ENCODE measurements at places on chromosomes 4 and X.
A peak's percentile ranks its signal among the peaks of the same experiment; 100 is the strongest.

- no peaks in the 10 kb centered on the region for H3K27me3 ChIP-seq
- H3K4me3 ChIP-seq, result no peak overlapping the region
- DNase-seq, result peak; percentile 76
- H3K4me1 ChIP-seq, result no peaks in the 10 kb centered on the region
- no peak overlapping the region for H3K27ac ChIP-seq
These were observed 66.3 kb upstream of the GAB1 start for GRCh38 chr4:143270256-143270838.

GRCh38 chr4:102089850-102090621, 255.2 kb downstream of the SLC39A8 start:
- no peaks in the 10 kb centered on the region for H3K27me3 ChIP-seq
- H3K4me3 ChIP-seq, result no peak overlapping the region
- no peak for DNase-seq
- no peaks in the 10 kb centered on the region for H3K4me1 ChIP-seq
- no peak overlapping the region for H3K27ac ChIP-seq

- H3K27me3 ChIP-seq, result no peaks in the 10 kb centered on the region
- no peaks in the 10 kb centered on the region for H3K36me3 ChIP-seq
- H3K4me3 ChIP-seq, result peak overlapping the region; percentile 51
- peaks cover 31% of the 10 kb centered on the region for H3K4me1 ChIP-seq
- DNase-seq, result peak; percentile 96
These were observed 316.3 kb downstream of the CAMK2D start for GRCh38 chr4:113445286-113445685.

- no peak for DNase-seq
- no peak overlapping the region for H3K27ac ChIP-seq
- H3K36me3 ChIP-seq, result no peaks in the 10 kb centered on the region
- no peaks in the 10 kb centered on the region for H3K27me3 ChIP-seq
- H3K4me1 ChIP-seq, result no peaks in the 10 kb centered on the region
These were observed 30.1 kb downstream of the CYBB start for GRCh38 chrX:37809970-37810369.

DNA sequence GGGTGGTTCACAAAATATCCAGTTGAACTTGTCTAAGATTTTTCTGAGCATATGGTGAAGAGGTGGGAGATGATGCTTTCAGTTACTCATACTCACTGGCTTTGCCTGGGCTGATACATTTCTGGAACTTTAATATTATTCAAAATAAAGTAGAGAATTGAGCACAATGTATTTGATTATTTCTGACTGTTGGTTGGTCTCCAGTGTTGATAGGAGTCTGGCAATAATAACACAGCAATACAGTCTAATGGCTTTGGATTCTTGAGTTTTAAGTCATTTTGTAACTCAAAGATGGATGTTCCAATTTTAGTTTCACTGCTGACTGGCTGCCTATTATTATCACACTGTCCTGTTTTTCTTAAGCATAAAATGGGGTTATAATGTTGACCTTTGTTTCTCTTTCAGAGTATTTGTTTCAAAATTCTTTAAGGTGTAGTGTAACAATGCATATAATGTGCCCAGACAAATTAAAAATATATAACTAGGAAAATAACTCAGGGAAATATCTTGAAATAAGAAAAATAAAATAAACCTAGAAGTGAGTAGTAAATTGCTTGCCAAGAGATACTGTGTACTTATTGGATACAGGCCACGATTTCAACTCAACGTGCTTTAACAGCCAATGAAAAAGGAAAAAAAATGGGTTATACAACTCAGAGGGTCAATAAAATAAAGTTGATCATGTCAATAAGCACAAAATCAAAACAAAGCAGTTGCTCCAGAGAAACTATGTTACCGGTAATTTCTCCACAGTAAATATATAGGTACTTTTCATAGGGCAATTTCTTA, 99.0 kb downstream of the ARSJ start:
- no peaks in the 10 kb centered on the region for H3K27me3 ChIP-seq
- DNase-seq, result peak; percentile 6
- H3K4me3 ChIP-seq, result no peak overlapping the region
- H3K27ac ChIP-seq, result no peak overlapping the region

- H3K36me3 ChIP-seq, result no peaks in the 10 kb centered on the region
- DNase-seq, result peak; percentile 73
- no peaks in the 10 kb centered on the region for H3K27me3 ChIP-seq
- no peak overlapping the region for H3K4me3 ChIP-seq
- no peak overlapping the region for H3K27ac ChIP-seq
- H3K4me1 ChIP-seq, result peaks cover 12% of the 10 kb centered on the region
These were observed 62.8 kb downstream of the SH3KBP1 start for GRCh38 chrX:19824603-19825002.

GRCh38 chr4:7066006-7066405, 1.9 kb downstream of the GRPEL1 start:
- DNase-seq, result no peak
- no peak overlapping the region for H3K27ac ChIP-seq

DNA sequence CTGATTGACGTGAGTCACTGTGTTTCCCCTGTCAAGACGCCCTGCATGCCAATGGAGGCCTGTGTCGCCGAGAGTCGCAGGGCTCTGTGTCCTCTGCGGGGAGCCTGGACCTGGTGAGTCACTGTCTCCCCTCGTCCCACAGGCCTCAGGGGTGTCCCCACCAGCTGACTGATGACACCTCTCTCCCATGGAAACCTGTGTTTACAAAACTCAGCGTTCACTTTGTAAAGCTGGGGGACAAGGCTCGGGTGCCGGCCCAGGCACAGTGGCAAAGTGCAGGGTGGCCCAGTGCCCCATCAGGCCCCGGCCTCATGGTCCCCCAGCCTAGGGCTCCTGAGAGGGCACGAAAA, 21.2 kb upstream of the HGFAC start:
- DNase-seq, result no peak
- no peaks in the 10 kb centered on the region for H3K36me3 ChIP-seq
- no peak overlapping the region for H3K4me3 ChIP-seq
- no peaks in the 10 kb centered on the region for H3K4me1 ChIP-seq
- H3K27ac ChIP-seq, result no peak overlapping the region

- peak; percentile 26 for DNase-seq
- no peaks in the 10 kb centered on the region for H3K27me3 ChIP-seq
- H3K27ac ChIP-seq, result no peak overlapping the region
- peaks cover 6% of the 10 kb centered on the region for H3K4me1 ChIP-seq
These were observed 165.3 kb upstream of the RPS6KA3 start for GRCh38 chrX:20432048-20432447.

DNA sequence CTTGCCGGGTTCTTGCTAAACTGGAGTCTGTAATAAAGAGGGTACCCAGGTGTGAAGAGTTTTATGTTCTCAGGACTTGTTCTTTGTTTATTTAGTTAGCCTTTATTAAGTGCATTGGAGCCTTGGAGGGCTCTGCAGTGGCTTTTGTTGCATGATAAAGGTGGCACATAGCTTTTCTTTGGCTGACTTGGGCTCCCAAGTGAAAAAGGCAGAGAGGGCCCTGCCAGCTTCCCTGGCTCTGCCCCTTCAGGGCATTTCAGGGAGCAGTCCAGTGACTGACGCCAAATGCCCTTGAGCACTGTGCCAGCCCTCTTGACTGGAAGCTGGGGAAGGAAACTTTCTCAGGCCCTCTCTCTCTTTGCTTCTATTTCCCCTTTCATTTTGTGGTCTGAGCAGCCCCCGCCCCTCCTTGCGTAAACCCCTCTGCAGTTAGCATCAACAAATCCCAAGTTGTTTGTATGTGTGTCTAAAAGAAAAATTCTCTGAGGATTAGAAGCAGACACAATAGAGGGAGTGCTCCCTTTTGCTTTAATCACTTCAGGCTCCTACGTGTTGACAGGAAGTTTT, 152.2 kb downstream of the NHS start:
- no peaks in the 10 kb centered on the region for H3K27me3 ChIP-seq
- DNase-seq, result no peak
- H3K27ac ChIP-seq, result no peak overlapping the region

GRCh38 chr4:41227902-41228301, 13.6 kb upstream of the APBB2 start:
- H3K27ac ChIP-seq, result no peak overlapping the region
- DNase-seq, result no peak
- H3K4me1 ChIP-seq, result no peaks in the 10 kb centered on the region

DNA sequence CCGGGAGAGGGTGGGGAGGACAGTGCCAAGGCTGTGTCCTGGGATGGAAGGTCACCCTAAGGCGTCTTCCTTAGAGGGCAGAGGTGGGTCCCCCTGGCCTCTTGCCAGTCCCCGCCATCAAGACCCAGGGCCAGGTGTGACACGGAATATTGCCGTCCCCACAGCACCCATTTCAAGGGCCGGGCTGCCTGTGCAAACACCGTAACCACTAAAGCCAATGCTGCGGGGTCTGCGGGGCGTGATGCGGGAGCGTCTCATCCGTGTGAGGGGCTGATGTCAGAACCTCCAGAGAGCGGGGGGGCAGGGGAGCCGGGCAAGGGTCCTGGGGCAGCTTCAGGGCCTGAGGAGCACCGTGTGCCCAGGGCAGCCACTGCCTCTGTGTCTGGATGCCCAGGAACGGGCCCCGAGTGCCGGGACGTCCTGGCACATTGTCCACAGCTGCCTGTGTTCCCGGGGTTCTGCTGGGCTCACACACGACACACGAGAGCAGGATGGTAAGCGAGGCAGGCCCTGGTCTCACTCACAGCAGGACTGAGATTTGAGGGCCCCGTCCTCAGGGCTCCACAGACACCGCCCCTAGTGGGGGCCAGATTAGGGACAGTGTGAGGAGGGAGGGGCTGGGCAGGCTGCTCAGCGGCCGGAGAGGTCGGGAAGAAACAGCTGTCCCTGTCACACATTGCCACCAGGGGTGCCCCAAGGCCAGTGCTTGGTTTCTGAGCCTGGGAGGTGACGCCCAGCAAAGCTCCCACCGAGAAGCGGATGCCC, 29.2 kb downstream of the NKX1-1 start:
- no peaks in the 10 kb centered on the region for H3K36me3 ChIP-seq
- H3K4me3 ChIP-seq, result no peak overlapping the region
- no peak for DNase-seq
- no peaks in the 10 kb centered on the region for H3K4me1 ChIP-seq
- H3K27ac ChIP-seq, result no peak overlapping the region

DNA sequence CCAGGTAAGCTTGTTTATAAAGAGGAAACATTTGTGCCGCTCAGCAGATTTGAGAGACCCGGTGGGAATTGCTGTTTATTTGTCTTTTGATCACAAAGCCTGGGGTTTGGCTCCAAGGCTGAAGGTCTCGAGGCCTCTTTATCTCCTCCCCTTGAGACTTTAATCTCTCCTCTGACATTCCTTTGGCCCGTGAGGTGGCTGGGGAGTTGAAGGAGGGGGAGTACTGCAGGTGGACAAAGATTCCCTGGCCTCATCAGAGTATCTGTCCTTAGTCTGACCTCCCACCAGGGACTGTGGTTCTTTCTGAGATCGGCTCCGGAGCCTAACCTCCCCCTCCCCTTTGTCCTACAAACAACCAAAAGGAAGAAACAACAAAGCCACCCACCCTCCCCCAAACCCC, 216.5 kb downstream of the MID1IP1 start:
- no peak for DNase-seq
- H3K27ac ChIP-seq, result no peak overlapping the region
- no peak overlapping the region for H3K4me3 ChIP-seq

DNA sequence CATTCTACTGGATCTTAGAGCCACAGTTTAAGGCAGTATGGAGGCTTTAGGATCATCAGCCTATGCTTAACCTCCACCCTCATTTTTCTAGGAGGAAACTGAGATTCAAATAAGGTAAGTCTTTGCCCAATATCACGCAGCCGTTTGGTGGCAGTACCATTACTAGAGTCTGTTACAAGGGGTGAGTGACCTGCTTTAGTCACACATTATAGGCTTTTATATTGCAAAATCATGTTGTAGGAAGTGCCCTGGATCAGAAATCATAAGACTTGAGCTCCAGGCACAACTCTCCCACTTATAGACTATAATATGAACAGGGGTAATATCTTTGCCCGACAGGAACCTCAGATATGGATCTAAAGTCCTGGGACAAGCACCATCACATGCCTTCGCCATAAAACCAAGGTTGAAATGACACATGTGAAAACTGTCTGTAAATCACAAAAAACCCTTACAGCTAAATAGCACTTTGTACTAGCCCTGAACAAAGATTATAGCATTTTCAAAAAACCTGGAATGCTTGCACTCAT, 19.2 kb downstream of the HPSE start:
- no peaks in the 10 kb centered on the region for H3K36me3 ChIP-seq
- DNase-seq, result no peak
- H3K4me3 ChIP-seq, result no peak overlapping the region
- H3K27me3 ChIP-seq, result no peaks in the 10 kb centered on the region
- no peak overlapping the region for H3K27ac ChIP-seq

- no peak for DNase-seq
- no peaks in the 10 kb centered on the region for H3K4me1 ChIP-seq
- no peak overlapping the region for H3K27ac ChIP-seq
These were observed 3.1 kb upstream of the CYSLTR1 start for GRCh38 chrX:78330540-78330939.

DNA sequence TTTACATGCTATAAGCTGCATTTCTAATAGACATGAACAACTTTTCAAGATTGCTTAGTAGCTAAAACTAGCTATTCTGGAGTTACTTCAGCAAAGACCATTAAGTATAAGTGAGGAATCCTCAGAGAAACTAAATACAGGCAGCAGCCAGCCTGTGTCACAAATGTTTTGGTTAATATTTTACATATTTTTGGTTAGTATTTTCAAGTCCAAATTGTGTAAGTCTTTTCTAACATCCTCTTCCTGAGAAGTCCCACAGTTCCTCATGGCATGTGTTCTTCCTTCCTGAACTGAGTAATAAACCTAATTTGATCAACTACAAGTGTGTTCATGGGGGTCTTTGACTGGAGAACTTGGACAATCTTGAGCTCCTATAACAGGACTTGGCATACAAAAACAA, 42.4 kb upstream of the MCF2 start:
- no peak overlapping the region for H3K27ac ChIP-seq
- no peaks in the 10 kb centered on the region for H3K36me3 ChIP-seq
- H3K27me3 ChIP-seq, result no peaks in the 10 kb centered on the region
- H3K4me3 ChIP-seq, result no peak overlapping the region

- H3K4me1 ChIP-seq, result peaks cover 32% of the 10 kb centered on the region
- peak; percentile 94 for DNase-seq
- H3K4me3 ChIP-seq, result peak overlapping the region; percentile 58
- H3K36me3 ChIP-seq, result no peaks in the 10 kb centered on the region
- peak overlapping the region; percentile 94 for H3K27ac ChIP-seq
These were observed 93.3 kb downstream of the ANXA3 start for GRCh38 chr4:78644744-78645330.

DNA sequence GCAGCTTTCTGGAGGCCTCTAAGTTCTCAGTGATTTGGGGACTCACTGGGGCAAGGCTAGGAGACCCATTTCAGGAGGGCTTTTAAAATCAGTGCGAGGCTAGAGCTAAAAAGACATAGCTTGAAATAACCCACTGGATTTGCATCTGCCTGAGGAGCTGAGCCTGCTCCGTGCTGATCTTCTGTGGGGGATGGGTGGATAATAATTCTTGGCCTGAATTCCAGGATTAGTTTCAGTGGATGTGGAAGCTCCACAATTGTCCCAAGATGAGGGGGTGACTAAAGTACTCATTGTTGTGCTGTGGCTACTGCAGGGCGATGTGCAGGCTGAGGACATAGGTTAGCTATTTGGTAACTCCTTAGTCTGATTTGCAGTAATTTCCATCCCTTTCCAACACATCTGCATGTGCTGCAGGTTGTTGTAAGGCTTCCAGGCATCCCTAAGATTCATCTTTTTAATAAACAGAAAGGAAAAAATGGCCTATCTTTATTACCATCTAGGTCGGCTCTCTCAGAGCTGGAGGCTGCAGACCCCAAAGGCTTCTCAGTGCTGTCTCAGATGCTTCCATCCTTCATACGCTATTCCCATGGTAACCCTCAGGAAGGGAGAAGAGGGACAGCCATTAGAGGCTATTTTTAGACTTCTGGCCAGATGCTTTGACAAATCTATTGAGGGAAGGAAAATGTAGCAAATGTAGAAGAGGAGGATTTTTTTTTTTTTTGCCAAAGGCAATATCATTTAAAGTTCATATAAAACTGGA, 63.4 kb downstream of the GRXCR1 start:
- no peak overlapping the region for H3K4me3 ChIP-seq
- H3K27ac ChIP-seq, result no peak overlapping the region
- no peaks in the 10 kb centered on the region for H3K36me3 ChIP-seq
- no peak for DNase-seq
